Stimulated activated CD4-positive, alpha-beta T cell treated with anti-CD3 and anti-CD28 coated beads, Interleukin-4, amount 100 ng/mL, for 4 hours (primary cell): ENCODE measurements at places on chromosomes 16 and 17.

DNA sequence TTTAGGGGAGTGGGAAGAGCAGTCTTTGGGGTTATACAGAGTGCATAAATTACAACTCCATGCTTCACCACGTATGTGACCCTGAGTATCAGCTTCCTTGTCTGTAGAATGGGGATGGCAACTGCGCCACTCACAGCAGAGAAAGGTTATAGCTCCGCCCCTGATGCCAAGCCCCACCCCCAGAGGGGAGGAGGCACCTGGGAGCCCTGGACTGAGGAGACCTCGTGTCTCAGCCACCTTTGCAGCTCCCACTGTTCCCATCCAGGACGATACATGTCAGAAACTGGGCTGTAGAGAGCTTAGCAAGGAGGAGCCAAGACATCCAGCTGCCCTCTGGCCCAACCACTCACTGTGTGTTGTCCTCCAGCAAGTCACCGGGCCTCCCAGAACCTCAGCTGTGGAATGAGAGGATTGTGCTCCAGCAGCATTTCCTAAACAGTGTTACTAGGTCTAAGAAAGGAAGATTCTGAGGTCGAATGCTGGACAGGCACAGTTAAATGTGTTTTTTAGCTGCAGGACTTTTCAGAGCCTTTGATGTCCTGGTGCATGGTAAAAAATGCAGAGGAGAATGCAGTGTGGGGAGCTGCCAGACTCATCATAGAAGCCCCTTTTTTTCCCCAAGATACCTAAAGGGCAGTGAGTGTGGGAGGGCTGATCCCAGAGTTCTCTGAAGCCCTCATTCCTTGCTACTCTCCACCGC lies 49.4 kb downstream of the BEAN1 start:
- peak; percentile 40 for DNase-seq

GRCh38 chr16:79639576-79640311 lies 39.2 kb upstream of the MAF start:
- no peak for DNase-seq

DNA sequence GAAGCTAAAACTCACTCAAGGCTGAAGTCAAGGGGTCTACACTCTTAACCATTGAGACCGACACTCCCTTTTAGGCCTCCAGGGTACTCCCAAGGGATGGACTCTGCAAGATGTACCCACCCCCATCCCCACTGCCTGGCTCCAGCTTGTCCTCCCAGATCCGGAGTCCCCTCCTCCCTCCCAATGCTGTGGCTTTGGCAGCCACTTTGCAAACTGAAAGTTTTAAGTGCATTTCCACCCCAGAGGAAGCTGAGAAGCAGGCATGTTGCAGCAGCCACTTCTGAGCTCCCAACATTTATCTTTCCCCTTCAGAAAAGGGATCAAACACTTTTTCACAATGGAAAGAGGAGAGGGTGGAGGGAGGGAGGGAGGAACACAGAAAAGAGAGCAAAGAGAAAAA lies 115.2 kb downstream of the COPRS start:
- DNase-seq: no peak

- no peak for DNase-seq
Observed at GRCh38 chr16:71969353-71969752, 30.8 kb downstream of the PKD1L3 start.

- no peak for DNase-seq
Observed at GRCh38 chr17:50835301-50836234, at the start of gene WFIKKN2. Gene WFIKKN2 (plus strand): TSS chr17:50835586. CDS start chr17:50835938, 352 bp downstream.

DNA sequence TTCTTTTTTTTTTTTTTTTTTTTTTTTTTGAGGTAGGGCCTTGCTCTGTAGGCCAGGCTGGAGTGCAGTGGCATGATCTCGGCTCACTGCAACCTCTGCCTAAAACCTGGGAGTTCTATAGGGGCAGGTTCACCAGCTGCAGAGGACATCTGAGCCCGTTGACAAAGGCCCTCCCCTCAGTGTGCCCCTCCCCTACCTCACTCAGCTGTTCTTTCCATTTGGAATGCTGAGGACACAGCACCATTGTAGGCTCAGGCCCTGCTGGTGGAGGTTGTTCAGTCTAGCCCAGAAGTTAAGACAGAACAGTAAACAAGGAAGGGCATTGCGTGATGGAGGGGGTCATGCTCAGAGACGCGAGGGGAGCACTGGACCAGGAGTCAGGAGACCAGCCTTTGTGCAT lies 21.8 kb upstream of the KIF19 start:
- no peak for DNase-seq

- no peak for DNase-seq
Observed at GRCh38 chr17:64599827-64600226, 62.3 kb downstream of the SMURF2 start.

GRCh38 chr16:27827765-27828164 lies 235.7 kb downstream of the GSG1L start:
- no peak for DNase-seq

- DNase-seq: no peak
Observed at GRCh38 chr17:83101805-83102480, 22.5 kb downstream of the METRNL start.

- DNase-seq: no peak
Observed at GRCh38 chr17:76405607-76405966, 21.2 kb downstream of the SPHK1 start.

DNA sequence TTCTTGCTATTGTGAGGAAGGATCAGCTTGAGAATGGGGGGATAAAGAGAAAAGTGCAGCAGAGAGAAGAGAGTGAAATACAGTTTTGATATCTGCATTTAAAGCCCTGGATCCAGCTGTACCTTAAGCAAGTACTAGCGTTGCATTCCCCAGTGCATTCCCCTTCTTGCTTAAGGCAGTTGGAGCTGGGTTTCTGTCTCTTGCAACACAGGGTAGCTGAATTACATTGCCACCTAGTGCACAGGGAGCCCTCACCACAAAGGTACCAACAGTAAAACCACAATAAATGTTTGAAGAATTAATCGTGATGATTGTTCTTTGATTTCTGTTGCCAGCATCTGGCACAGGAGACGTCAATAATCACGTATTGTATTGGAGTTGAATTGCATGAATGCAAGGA lies 588.7 kb downstream of the RBFOX1 start:
- DNase-seq: no peak

- no peak for DNase-seq
Observed at GRCh38 chr16:68744744-68745280, 7.7 kb downstream of the CDH1 start.

GRCh38 chr17:29084541-29085146 lies 41.7 kb downstream of the PIPOX start:
- no peak for DNase-seq

DNA sequence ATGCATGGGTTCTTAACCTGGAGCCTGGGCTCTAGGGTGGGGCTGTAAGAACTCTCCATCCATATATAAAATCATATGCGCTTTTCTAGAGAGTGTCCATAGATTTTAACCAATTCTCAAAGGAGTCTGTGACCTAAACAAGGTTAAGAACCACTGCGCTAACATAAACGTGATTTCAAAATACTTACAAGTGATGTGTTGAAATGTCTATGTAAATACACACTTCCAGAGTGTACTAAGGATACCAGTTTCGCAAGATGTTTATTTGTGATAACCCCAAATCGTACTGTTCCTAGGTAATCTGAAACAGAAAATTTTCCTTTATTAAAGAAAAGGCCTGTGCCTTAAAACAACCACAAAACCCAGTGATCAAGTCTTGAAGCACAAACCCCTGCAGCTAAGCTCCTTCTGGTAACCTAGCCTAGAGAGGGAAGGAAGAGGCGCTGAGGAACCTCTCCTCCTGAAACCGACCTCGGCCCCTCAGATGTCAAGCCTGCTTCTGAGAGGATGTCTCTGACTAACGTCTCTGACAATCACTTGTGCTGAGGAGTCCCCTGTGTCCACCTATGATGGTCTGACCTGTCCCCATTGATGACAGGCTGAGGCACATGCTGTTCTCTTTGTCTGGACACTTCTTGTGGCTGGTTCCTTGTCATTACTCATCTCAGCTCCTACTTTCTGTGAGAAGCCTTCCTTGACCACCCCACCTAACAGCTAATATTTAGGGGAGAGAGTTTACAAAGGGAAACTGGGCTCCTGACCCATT lies 32.2 kb downstream of the SNN start:
- DNase-seq: no peak

- no peak for DNase-seq
Observed at GRCh38 chr16:75486676-75487313, 8.4 kb downstream of the CHST6 start.

- DNase-seq: no peak
Observed at GRCh38 chr16:73064994-73065545, 17.1 kb upstream of the ZFHX3 start.

GRCh38 chr16:27468941-27469531 lies 67.1 kb downstream of the IL21R start:
- no peak for DNase-seq

DNA sequence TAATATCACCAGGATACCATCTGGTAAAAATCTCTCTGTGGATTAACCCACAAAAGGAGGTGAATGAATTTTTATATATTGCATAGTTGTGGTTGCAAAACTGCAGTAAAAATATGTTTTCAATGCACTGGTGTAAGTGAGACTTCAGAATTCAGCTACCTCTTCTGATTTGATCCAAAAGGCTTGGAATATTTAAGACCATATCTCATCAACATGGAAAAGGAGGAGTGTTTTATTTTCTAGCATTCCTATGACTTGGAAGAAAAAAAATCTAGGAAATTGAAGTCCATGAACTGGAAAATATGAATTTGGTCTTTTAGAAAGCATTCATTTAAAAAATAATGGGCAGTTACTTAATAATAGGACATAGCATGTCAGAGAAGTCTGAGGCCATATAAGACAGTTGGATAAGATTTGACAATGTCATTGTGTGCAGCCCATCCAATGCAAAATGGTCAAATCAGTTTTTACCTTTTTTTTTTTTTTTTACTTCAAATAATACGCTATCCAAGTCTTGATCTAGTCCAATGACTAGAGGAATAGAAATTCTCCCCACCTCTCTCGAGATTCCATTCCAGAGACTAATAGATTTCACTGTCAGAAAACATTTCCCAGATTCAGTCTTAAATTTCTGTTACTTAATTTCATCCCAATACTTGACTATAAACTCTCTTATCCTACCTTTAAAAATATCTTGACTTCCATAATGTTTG lies 364.9 kb upstream of the PMFBP1 start:
- DNase-seq: no peak

GRCh38 chr16:24609740-24610415 lies 70.5 kb downstream of the RBBP6 start:
- DNase-seq: no peak

- DNase-seq: no peak
Observed at GRCh38 chr16:48317614-48318315, 67.4 kb downstream of the SIAH1 start.

DNA sequence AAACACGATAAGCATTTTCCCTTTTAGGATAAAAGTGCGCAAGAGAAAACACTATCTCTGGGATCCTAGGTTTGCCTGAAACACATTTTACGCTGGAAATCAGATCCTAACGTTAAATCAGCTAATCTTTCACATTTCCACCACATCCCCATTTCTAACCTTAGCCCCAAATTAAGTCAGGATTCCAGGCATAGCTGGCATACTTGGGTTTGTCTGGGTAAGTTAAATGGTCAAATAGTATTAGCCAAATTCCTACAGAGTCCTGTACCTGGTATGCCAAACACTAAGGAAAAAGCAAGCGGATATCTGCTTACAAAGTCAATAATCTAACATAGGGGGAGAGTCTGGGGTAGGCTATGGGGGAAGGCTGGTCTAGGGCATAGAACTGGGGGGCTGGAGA lies 557.4 kb upstream of the ZFHX3 start:
- DNase-seq: no peak

- no peak for DNase-seq
Observed at GRCh38 chr16:82094942-82095540, 60.0 kb downstream of the HSD17B2 start.

DNA sequence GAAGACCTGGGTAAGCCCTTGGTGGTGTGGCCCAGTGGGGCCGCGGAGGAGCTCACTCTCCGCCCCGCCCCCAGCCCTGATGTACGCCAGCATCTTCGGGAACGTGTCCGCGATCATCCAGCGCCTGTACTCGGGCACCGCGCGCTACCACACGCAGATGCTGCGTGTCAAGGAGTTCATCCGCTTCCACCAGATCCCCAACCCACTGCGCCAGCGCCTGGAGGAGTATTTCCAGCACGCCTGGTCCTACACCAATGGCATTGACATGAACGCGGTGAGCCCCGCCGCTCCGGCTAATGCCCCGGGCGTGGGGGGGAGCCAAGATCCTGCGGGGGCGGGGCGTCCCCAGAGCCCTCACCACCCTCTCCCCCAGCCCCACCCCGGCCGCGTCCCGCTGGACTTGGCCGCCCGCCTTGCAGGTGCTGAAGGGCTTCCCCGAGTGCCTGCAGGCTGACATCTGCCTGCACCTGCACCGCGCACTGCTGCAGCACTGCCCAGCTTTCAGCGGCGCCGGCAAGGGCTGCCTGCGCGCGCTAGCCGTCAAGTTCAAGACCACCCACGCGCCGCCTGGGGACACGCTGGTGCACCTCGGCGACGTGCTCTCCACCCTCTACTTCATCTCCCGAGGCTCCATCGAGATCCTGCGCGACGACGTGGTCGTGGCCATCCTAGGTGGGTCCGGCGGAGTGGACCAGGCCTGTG lies 12.1 kb upstream of the DCAF7 start:
- no peak for DNase-seq

GRCh38 chr16:70579648-70580630 lies 56.3 kb downstream of the SF3B3 start:
- no peak for DNase-seq

DNA sequence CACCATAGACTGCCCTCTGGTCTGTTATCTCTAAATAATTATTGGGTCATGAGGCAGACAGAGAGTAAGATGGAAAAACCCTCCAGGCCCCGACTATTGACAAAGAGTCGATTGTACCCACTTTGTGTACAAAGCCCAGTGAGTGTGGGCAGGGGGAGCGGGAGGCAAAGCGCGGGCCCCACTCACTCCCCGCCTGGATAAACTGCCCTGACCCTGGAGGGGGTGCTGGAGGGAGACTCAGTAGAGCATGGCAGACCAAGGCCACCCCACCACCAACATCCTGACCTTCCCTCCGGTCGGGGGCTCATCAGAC lies 11.2 kb upstream of the CPSF4L start:
- DNase-seq: no peak

DNA sequence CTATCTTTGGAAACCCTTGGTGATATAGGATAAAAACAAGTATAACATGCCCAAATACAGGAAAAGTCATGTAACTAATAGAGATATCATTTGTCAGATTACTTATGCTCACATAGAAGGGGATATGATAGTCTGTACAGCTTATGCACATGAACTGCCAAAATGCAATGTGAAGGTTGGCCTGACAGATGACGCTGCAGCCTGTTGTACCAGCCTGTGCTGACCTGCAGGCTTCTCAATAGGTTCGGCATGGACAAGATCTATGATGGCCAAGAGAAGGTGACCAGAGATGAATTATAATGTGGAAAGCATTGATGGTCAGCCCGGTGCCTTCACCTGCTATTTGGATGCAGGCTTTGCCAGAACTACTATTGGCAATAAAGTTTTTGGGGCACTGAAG lies 12.7 kb downstream of the WFIKKN2 start:
- DNase-seq: no peak

- no peak for DNase-seq
Observed at GRCh38 chr17:83147280-83147679, 67.9 kb downstream of the METRNL start.
